SK-N-SH (cell line): ENCODE measurements at places on chromosomes 5 and 9.
A peak's percentile ranks its signal among the peaks of the same experiment; 100 is the strongest.

GRCh38 chr9:14372437-14373335 is 58.7 kb upstream of the NFIB start:
- peak; percentile 67 for DNase-seq

- no peak for DNase-seq
Measured at GRCh38 chr9:125538092-125538473, 168.9 kb downstream of the MAPKAP1 start.

DNA sequence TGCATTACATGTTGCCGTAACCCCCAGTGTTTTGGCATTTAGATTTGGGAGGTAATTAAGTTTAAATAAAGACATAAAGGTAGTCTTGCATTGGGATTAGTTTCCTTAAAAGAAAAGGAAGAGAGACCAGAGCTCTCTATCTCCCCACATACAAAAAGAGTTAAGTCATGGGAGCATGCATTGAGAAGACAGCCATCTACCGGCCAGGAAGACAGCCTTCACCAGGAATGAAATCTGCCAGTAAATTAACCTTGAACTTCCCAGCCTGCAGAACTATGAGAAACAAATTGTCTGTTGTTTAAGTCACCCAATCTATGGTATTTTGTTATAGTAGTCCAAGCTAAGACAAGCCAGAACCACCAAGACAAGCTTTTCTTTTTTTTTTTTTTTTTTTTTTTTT is 567.0 kb upstream of the CDH18 start:
- DNase-seq: no peak

DNA sequence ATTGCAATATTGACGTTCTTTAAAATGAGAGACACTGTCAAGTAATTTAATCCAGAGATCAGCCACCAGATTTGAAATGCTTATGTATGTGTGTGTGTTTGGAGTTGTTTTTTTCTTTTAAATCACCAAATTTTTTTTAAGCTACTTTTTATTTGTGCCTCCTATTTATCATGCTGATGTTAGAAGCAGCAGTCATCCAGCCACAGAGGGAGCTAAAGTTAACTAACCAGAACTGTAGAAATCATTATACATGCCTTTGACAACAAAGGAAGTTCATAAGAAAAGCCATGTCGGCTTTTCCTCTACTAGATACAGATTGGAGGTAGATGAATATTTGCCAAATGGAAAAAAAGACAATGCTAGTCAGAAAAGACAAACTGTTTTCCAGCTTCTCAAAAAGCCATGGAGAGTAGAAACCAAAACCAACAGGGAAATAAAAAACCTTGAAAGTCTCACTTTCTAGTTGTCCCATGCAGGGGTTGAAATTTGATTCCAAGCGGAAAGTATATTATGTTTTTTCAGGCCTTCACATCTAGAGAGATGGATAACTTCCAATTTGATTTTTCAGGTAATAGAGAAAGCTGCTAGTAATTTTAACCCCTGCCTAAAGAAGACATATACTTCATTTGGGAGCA is 4.5 kb downstream of the PURA start:
- DNase-seq: no peak

GRCh38 chr5:135195270-135195608 is 161.2 kb upstream of the PITX1 start:
- DNase-seq: no peak

GRCh38 chr5:79663212-79663611 is 26.4 kb upstream of the CMYA5 start:
- DNase-seq: no peak

DNA sequence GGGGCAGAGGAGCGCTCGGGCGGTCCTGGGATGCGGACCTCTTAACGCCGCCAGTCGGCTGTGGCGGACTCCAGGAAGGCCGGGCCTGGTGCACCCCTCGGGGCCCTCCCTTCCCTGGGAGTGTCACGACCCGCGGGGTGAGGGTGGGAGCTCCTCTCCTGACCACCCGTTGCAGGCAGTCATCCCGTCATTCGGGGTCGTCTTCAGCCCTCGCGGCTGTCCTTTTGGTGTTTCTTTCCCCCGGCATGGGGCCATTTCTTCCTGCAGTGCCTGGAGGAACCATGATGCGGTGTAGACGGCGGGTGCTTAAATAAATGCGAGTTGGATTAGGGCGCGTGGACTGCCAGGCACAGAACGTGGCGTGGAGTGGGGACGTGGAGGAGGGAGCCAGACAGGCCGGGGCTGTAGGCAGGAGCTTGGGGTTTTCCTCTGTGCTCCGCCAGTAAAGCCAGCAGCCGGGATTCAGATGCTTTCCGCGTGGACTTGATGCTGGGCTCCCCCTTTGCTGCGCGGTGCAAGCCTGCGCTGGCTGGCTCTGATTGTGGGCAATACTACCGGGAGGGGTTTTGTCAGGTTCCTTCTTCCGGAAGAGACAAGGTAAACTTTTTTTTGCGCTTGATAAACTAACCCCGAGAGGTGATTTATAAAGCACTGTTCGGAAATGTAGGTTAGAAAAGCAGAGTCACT is 868 bp downstream of the KDM4C start:
- DNase-seq: peak; percentile 61

DNA sequence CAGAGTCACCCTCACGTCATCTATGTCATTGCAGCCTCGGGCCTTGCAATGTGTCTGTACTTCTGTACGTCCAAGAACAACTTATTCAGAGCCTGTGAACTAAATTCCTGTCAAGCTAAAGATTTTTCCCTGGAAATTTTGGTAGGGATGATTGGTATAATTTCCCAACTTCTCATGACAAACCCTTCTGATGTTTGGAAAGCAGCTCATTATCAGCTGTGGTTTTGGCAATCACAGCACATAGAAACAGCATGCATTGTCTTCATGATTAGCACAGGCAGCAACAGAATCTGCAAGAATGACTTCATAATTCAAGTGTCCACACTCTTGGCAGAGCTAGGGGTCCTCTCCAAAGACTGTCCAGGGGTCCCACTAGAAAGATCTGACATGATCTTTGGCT is 49.5 kb downstream of the APBA1 start:
- DNase-seq: no peak

- no peak for DNase-seq
Measured at GRCh38 chr5:69213513-69214215, 21.0 kb upstream of the CDK7 start.

- DNase-seq: peak; percentile 26
Measured at GRCh38 chr9:130518943-130519799, 60.2 kb upstream of the FUBP3 start.

DNA sequence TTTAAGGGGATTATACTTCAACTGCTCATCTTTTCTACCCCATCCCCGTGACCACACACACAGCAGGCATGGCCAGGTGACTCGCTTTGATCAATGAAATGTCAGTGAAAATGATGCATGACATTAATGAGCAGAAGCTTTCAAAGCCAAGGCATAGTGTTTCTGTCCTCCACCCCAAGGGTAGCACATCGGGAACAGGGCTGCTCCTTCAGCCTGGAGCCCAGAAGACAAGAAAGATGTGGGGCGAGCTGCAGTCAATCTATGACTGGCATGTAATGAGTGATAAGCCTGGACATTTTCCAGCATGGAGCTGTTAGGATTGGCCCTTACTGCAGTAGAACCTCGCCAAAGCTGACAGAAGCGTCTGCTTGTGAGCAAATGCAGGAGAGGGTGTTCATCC is 122.6 kb upstream of the IRX2 start:
- DNase-seq: no peak

GRCh38 chr9:132609184-132609583 is 26.8 kb downstream of the BARHL1 start:
- DNase-seq: no peak

- no peak for DNase-seq
Measured at GRCh38 chr5:147557876-147558745, 48.2 kb upstream of the DPYSL3 start.

- no peak for DNase-seq
Measured at GRCh38 chr5:161535762-161536161, 10.8 kb downstream of the GABRB2 start.

DNA sequence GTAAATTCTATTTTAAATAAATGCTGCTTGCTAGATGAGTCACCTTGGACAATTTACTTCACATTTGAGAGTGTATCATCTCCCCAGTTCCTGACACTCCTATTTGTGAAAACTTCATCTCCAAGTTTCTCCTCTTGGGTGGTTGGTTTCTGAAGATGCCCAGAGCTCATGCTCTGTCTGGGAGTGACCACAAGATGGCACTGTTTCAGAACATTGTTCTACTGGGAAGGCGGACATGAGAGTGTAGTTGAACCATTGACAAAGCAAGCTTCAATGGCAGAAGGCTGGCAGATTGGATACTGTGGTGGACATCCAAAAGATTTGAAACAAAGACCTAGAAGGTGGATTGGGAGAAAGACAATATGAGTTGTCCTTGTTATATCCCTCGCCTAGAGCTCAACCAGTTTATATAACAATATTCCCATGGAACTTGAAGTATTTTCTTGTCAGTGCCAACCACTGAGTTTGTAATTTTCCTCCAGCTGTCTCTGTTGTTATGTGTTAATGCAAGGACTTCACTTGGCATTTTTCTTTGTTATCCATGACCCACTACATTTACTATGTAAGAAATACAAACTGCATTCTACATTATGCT is 234.3 kb upstream of the ANKH start:
- peak; percentile 67 for DNase-seq

DNA sequence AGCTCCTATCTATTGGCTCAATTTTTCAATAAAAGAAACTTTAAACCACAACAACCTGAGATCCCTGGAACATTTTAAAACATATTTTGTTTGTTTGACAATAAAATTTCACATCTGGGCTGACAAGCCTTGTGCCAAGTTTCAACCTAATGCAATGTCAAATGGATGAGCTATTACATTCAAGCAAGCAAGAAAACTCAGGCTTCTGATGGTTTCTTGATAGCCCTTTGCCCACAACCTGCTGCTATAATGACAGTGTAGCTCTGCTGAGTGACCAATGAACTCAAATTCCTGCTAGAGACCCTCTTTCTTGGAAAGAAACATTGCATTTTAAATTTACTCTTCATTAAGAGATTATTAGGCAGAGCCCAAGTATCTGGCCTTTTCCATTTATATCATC is 472.9 kb downstream of the ARHGEF28 start:
- no peak for DNase-seq

DNA sequence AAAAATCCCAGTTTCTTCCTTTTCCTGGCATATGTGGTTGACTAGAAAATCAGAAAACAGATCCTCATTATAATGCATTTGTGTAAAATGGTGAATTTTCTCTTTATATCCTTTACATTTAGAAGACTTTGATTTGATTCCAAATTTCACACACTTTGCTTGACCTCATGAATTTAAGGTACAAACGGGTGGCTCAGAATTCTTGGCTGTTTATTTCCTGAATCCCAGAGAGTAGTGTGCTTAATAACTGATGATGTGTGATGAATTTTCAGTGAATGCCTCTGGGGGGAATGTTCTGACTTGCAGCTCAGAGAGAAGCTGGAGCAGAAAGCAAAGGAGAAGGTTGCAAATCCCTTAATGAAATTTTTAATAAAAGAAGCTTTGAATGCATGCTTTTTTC is 126.8 kb downstream of the SPATA31D1 start:
- DNase-seq: no peak

GRCh38 chr5:107969847-107970246 is 299.1 kb upstream of the EFNA5 start:
- DNase-seq: no peak

GRCh38 chr9:115415450-115415849 is 297.5 kb upstream of the TNC start:
- DNase-seq: no peak

DNA sequence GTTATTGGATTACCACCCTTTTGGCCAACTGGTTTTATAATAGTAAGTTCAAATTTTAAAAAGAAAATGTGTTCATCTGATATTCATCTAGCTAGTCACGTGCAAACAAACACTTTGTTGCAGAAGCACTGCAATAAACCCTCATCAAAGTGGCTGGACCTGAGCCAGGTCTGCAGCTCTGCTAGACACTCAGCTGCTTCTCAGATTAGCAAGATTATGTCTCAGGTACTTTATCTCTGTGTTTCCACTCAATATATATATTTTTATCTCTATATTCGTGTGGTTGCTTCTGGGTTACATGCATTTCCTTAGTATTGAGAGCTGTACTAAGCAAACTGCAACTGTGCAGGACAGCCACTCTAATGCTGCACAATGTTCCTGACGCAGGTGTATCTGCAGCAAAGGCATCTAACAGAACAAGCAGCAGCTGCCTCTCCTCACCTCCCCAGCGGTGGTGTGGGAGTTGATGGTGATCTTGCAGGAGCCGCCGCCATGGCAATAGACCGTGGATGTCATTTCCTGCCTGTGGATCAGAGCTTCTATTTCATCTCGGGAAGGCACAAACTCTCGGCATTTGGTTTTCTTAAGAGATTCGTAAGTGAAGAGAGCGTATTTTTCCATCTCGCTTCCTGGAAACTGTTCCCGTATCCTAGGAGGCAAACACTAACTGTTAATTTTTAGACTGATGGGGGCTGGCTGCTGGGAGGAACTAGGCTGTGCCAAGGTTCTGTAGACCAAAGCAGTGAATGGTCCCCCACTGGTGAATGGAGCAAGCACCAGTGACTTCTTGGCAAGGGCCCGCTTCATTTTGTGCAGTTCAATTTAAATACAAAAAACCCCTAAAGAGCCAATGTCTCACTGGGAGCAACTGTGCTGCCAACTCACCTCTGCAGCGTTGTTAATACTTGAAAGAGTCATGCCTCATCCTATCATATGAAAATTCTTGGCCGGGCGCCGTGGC is 56.7 kb upstream of the RETREG1 start:
- no peak for DNase-seq

- DNase-seq: peak; percentile 45
Measured at GRCh38 chr9:86637515-86637914, 283.3 kb upstream of the TUT7 start.

DNA sequence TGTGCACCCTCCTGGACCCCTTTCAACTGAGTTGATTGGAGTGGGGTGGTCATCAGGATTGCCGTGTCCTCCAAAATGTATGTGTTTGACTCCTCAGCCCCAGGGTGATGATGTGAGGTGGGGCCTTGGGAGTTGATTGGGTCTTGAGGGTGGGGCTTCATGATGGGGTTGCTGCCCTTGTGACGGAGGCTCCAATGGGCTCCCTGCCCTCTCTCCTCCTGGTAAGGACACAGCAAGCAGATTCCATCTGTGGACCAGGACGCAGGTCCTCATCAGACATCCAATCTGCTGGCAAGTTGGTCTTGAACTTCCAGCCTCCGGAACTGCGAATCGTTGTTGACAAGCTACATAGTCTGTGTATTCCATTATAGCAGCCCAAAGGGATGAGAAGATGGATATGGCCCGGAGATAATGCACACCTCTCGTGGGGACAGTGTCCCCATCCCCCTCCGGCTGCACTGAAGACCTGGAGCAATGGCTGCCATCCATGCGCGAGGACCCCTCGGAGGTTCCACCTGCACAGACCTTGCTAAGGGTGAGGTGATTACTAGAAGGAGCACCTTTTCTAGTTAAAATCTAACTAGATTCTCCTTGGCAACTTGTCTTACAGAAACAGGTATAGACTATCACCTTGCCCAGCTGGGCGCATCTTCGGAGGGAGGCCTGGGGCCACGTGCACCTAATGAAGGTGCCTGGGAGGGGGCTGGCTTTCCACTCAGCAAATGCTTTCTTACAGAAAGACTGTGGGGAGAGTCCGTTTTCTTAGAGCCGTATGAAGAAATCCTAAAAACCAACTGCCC is 75.7 kb upstream of the IRX4 start:
- no peak for DNase-seq
